ENCODE measurements at places on chromosomes 13 and 19. TPM values are rescaled to one million over a fixed set of nuclear protein-coding genes. Genes with fewer than 3 reads are reported as not detected.

Gene DOCK6
- polyA plus RNA-seq = 29.0 TPM

Gene CYP4F22
- polyA plus RNA-seq = not detected

Gene NXNL1
- not detected for polyA plus RNA-seq

Gene METTL21C
- polyA plus RNA-seq = 55.6 TPM

DNA sequence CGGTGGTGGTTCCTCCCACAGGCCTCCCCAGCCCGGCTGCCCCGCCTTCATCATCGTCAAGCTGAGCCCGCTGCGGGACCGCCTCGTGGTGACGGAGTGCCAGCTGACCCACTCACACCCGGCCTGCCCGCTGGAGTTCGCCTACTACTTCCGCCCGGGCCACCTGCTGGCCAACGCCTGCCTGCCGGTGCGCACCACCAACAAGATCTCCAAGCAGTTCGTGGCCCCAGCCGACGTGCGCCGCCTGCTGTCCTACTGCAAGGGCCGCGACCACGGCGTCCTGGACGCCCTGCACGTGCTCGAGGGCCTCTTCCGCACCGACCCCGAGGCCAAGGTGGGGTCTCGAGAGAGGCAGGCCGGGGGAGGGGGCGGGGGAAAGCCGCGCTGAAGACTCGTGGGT, 12.0 kb downstream of the ZSWIM9 start:
- DNase-seq = no peak

- no peak for DNase-seq
These were observed 6.5 kb downstream of the RAB11B start for GRCh38 chr19:8396563-8397203.

- DNase-seq = no peak
These were observed 5.5 kb upstream of the SERP2 start for GRCh38 chr13:44368062-44368591.

DNA sequence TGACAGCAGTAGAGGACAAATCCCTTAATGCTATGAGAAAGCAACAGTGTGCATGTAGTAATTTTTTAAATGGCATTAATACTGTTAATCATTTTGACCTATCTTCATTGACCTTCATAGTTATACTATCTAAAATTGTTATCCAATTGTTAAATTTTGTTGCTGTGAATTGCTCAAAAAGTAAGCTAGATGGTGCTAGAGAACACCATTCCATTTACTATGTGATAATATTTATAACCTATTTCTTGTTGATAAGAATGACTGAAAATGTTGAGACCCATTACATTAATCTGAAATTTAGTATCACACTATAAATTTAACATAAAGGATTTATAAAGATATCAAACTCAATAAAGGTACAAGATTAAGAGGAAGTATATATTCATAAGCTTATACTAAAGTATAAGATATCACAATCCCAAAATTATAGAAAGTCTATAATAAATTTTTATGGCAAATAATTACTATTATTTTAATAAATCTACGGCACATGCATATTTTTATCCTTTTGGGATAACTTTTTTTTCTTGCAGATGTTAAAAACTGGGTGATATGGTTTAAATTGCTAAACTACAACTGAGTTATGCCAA, 1573.3 kb downstream of the PCDH9 start:
- DNase-seq = no peak

- DNase-seq = no peak
These were observed 152.1 kb downstream of the UQCRFS1 start for GRCh38 chr19:29060813-29061364.

GRCh38 chr13:34038541-34039068, 220.7 kb downstream of the RFC3 start:
- no peak for DNase-seq

Gene TSKS
- 0.54 TPM for polyA plus RNA-seq

GRCh38 chr19:10069046-10069445, 17.1 kb upstream of the SHFL start:
- DNase-seq = no peak

Gene GARIN5A
- 3.2 TPM for polyA plus RNA-seq

GRCh38 chr13:42656161-42656560, 82.2 kb downstream of the TNFSF11 start:
- DNase-seq = no peak

Gene ZNF709
- 3.0 TPM for polyA plus RNA-seq

Gene PLK5
- polyA plus RNA-seq = not detected

Gene SPC24
- 6.9 TPM for polyA plus RNA-seq

Gene MCEMP1
- not detected for polyA plus RNA-seq

Gene ZNF541
- polyA plus RNA-seq = 0.12 TPM

Gene NPAS1
- 1.9 TPM for polyA plus RNA-seq

Gene KIR2DL1
- 0.10 TPM for polyA plus RNA-seq

GRCh38 chr19:3479177-3479833, 1.0 kb downstream of the SMIM24 start:
- DNase-seq = no peak

Gene SMIM7
- polyA plus RNA-seq = 54.6 TPM

DNA sequence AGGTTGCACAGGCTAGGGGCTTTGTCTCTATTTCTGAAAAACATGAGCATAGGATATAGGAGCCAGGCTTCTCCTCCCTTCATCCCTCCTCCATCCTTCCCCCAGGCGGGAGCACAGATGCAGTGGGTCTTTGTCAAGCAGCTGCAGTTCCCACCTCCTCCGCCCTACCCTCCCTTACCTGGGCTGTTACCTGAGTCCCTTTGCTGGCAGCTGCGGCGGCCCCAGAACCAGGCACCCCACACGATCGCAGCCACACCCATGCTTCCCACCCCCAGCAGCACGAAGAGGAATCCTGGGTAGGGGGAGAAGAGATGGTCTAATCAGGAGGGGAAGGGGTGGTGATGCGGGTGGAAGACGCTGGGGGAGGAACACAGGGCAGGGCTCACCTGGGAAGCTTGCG, 7.8 kb downstream of the TMIGD2 start:
- DNase-seq = no peak

Gene INAFM1
- 6.4 TPM for polyA plus RNA-seq

GRCh38 chr13:87820241-87820640, 149.1 kb downstream of the SLITRK5 start:
- no peak for DNase-seq

Gene IGFL3
- not detected for polyA plus RNA-seq

GRCh38 chr19:37251308-37252229, 33.6 kb downstream of the ZNF383 start:
- peak; percentile 95 for DNase-seq

GRCh38 chr19:40693150-40693788, 2.8 kb upstream of the NUMBL start:
- DNase-seq = no peak

GRCh38 chr19:5292822-5293611, 47.6 kb downstream of the PTPRS start:
- peak; percentile 77 for DNase-seq

DNA sequence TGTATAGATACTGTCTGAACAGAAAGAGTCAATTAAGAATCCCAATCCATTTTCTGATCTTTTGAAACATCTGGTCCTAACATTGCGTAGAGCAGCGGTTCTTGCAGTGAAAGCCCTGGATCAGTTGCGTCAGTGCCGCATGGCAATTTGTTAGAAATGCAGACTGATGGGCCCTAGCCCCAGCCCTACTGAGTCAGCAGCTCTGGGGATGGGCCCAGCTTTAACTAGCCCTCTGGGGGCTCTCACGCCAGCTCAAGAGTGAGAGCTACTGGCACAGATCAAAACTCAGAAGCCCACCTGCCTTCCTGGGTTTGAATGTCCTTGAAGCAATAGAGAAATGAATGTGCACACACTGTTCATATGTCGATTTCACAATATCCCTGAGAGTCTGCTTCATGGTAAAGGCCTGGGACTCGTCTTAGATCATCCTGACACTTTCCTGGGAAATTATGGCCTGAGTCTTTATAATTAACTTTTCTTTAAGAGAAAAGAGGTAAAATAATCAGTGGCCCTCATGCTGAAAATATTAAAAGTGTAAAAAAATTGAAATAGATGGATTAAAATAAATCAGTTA, 206.8 kb upstream of the TMTC4 start:
- DNase-seq = no peak

- DNase-seq = no peak
These were observed 72.3 kb upstream of the C1QTNF9B start for GRCh38 chr13:23969647-23970046.

DNA sequence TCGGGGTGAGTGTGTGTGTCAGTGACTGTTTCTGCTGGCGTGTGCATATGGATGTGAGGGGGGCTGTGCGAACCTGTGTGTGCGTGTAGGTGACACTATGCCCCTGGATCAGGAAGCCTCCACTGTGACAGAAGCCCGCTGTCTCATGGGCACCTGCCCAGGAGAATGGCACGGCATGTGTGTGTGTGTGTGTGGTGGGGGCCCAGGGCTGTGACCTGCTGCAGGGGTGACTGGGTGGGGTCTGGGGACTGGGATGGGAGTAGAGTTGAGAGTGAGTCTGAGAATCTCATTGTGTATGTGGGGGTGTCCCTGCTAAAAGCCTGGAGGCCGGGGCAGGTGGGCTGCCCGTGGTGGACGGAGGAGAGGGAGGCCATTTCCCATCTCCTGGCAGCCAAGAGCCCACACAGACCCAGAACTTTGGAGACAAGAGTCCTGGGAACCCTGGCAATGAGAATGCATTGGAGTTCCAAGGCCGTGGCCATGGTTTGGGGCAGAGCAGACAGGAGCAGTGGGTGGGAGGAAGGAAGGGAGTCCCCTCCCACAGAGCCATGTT, 6.4 kb upstream of the TPM4 start:
- no peak for DNase-seq

GRCh38 chr13:105139048-105139379, 1396.4 kb downstream of the EFNB2 start:
- no peak for DNase-seq

GRCh38 chr13:66477816-66478215, 752.3 kb downstream of the PCDH9 start:
- no peak for DNase-seq

DNA sequence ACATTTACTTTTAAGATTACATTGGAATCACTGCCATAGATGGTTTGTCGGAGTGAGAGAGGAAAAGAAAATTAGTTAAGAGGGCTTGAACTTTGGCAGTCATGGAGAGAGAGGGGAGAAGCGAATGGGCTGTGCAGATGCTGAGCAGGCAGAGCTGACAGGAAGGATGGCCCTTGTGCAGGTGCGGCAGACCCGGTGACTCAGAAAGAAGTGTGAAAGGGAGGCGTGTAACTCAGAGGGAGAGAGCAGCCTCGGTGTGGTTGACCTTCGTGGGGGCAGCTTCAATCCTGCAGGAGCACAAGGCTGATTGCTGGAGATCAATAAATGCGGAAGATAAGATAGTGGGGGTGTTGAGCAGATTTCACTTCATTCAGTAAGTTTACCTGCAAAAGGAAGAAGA, 76.9 kb downstream of the TNFSF13B start:
- no peak for DNase-seq

DNA sequence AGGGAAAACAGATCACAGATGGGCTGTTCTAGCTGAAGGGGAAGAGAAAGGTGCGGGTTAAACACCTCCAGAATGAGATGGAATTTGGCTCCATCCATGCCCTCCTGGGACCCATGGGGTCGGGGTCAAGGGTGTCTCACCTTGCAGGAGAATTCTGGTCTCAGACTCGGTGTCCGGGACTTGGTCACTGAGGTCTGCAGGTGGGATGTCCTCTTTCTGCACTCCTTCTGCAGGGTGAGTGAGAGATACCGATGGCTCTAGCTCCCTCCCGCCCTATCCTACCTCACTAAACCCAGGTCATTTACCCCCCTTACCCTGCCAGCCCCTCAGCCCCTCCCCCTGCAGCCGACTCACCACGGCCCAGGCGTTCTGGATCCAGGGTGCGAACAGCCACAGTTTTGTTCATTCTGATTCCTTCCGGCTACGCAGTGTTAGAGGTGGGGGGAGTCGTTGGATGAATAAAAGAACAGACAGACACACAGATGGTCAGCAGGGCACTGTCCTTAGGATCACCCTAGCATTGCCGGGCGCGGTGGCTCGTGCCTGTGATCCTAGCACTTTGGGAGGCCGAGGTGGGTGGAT, 24.1 kb downstream of the C3 start:
- no peak for DNase-seq

Gene ASF1B
- polyA plus RNA-seq = 11.9 TPM

- DNase-seq = no peak
These were observed 3.9 kb upstream of the PCDH17 start for GRCh38 chr13:57627663-57628062.

Gene PTGIR
- not detected for polyA plus RNA-seq

- no peak for DNase-seq
These were observed 697.8 kb downstream of the DACH1 start for GRCh38 chr13:71169180-71169579.

Gene KLK2
- not detected for polyA plus RNA-seq

Gene ZNF235
- polyA plus RNA-seq = 5.5 TPM

DNA sequence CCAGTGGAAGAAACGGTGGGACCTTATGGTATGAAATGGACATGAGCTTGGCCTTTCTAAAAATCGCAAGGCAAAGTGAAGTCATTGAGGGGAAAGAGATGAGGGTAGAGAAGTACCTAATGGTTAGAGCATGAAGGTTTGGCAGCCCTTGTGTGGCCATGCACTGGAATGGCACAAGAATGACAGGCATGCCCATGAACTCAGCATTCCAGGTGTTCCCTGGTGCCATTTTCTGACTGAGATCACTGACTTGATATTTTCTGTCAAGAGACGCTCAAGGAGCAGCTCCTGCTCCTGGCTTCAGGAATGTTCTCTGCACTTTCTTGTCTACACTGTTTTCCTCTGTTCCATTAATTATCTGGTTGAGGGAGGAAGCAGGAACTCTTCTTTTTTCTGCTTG, 225.0 kb upstream of the SLC10A2 start:
- no peak for DNase-seq

GRCh38 chr13:98810746-98811145, 58.3 kb upstream of the SLC15A1 start:
- no peak for DNase-seq

Gene MARCHF2
- polyA plus RNA-seq = 13.7 TPM

DNA sequence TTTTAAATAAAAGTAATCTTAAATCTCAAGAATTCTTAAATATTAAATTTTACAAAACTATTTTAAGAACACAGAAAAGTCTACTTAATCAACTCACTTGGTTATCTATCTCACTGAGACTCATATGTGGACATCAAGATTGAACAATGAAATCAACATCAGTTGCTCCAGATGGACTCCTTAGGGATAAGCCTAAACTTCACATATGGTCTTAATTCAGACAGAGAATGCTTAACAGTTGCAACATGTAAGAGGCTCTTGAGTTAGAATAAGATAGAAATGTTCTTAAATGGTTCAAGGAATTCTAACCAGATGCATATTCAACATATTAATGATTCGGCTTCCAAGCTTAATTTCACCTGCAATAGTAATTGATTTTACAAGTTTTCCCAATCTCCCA, 1730.9 kb downstream of the PCDH9 start:
- peak; percentile 40 for DNase-seq
